Stimulated activated CD4-positive, alpha-beta T cell treated with anti-CD3 and anti-CD28 coated beads, Interleukin-4, amount 100 ng/mL, for 4 hours (primary cell): ENCODE measurements at places on chromosomes 2 and 18.
A peak's percentile ranks its signal among the peaks of the same experiment; 100 is the strongest.

- DNase-seq = no peak
These were observed 29.4 kb downstream of the TMEM18 start for GRCh38 chr2:647691-648231.

- no peak for DNase-seq
These were observed 39.4 kb upstream of the LANCL1 start for GRCh38 chr2:210515911-210516310.

DNA sequence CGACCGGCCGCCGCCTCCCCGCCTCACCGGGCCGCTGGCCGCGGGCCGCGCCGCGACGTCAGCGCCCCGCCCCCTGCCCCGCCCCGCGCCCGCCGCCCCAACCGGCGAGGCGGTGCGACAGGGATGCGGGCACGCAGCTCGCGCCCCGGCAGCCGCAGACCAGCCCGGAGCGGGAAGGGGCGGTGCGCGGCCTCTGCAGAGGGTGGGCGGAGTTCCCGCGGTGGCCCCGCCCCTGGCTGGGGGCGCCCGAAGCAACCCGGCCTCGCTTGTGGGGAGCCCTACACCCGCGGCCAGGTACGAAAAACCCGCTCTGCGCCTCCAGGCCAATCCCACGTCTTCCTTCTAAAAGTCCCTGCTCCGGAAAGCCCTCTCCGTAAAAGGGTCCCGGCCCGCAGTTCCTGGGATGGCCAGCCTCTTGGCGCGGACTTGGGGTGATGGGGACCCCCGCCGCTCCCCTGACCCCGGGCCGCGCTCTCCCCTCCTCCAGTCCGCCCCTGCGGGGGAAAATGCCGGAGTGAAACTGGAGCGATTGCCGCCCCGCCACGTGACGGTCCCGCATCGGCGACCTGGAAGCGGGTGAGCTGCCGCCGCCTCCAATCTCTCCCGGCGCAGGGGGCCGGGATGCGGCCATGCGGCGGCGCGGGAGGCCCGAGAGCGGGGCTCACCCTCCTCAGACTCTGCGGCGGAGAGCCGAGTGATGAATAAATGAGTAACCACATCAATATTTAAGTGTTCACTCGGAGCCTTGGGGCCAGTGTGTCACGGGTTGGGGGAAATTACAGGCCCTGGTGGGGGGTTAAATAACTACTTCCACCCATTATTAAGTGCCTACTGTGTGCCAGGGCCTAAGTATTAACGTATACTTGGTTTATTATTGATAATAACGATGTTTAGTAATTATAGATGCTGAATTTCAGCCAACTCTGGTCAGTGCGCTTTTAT, at the start of gene RAB11FIP5:
TSS of gene RAB11FIP5 (minus strand) at position 36 of the 942 bp plus-strand sequence. CDS start 171 bp downstream, outside the sequence.
- peak; percentile 77 for DNase-seq

DNA sequence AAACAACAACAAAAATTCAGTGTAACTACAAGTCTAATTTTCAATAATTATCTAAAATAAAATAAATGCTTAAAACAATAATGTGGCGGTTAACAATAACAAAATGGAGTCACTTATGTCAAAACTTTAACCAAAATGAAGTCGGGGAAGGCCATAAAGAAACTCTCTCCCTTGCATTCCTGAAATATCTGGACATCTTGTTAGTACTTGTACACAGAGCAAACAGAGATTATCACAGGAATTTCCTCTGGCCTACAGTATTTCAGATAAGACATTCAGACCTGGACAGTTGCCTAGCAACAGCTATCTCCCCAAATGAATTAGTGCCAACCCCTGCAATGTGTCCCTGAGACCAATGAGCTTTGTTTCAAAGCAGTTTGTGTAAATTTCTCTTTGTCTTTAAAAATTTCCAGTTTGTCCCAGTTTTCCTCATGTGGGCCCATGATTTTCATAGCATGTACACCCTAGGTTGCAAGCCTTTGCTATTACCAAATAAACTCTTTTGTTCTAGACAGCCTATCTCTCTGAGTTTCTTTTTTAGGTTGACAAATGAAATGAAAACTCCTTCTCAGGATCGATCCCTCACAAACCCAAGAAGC, 68.6 kb downstream of the EXOC6B start:
- DNase-seq = no peak

- no peak for DNase-seq
These were observed 164.6 kb upstream of the DCC start for GRCh38 chr18:52175406-52175805.

DNA sequence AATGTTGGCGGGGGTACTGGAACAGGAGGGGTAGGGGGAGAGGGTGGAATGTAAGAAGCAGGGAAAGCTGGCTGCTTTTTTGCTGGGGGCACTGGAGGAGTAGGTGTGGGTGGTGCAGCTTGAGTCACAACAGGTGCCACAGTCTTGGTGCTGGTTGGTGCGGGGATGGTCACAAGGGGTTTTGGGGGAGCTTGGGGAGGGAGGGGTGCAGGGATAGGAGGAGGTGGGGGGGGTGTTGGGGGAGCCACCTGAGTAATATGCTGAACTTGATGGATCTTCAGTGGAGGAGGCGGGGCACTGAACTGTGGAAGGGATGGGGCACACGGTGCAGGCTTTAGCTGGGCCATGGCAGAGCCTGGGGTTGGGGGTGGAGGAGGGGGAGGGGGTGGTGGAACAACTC, 94.4 kb downstream of the RAPH1 start:
- DNase-seq = no peak

DNA sequence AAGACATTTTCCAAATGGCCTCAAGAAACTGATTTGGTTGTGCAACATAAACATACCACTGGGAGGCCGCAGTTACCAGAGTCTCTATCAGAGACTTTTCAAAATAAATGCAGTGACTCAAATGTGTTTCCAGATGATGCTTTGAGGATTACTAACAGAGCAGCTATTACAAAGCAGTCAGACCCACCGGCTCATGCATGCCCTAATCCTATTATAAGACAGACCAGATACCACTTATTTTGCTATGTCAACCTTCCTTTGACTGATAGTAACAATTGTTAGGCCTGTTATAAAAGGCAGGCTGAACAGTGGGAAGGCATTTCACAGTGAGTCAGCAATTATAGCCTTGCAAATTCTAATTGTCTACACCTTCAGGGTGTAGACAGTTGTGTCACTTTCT, 217.7 kb downstream of the LRRTM1 start:
- no peak for DNase-seq

DNA sequence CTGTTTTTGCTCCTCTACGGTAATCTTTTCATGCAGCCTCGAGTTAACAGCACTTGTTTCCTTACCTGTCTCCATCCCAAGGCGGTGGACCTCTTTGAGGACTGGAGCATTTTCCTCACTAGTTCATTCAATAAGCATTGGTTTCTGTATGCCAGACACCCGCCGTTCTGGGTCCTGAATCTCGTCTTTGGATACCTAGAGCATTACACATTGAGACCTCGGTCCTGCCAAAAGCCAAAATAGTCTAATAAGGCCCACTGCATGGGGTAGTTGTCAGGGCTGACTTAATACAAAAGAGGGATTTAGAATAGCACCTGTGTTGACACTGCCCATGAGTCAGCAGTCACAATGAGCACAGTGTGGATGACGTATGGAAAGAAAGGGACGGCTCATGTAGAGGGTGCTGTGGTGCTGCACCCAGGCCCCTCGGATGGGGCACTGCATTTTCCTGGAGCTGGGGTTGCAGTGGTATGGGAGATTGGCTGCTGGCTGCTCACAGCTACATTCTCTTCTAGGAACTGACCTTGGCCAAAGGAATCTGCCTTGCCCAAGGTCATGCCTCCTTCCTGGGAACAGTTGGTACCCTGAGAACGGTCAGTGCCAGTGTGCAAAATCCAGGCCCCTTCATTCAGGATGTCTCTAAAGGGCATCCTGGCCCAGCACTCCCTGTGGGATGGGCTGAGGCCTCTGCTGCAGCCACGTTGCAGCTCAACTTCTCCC, 126.9 kb upstream of the NCK2 start:
- no peak for DNase-seq

DNA sequence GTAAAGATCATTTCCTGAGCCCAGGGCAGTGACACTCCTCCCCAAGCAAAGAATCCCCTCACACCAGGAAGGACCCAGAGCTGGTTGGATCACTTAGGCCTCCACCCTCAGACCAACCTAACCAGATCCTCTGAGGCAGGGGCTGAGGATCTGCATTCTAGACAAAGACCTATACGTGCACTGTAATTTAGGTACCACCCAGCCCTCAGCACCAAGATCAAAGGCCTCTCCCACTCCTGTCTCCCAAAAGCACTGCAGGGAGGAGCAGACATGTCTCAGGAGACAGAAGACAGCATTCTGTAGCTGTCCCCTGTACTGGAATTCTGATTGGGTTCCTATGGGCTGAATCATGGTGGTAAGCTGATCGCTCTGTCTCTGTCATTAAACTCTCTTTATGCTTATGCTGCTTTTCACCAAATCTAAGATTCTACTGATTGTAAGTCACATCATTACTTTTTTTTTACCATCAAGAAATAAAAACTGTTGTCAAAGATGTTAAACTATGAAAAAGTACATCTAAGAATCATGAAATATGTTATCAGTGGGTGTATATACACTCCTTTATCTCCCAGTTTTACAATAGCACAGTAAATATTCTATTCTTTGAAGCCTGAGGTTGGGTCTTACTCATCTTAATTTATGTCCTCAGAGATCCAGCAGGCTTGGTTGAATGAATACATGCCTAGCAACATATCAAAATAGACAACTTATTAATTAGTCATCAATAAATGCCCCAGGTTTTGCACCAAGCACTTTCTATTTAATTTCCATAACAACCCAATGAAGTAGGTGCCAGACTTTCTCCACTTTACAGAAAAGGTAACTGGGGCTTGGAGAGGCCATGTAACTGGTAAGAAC, 28.3 kb downstream of the MCFD2 start:
- DNase-seq = no peak

DNA sequence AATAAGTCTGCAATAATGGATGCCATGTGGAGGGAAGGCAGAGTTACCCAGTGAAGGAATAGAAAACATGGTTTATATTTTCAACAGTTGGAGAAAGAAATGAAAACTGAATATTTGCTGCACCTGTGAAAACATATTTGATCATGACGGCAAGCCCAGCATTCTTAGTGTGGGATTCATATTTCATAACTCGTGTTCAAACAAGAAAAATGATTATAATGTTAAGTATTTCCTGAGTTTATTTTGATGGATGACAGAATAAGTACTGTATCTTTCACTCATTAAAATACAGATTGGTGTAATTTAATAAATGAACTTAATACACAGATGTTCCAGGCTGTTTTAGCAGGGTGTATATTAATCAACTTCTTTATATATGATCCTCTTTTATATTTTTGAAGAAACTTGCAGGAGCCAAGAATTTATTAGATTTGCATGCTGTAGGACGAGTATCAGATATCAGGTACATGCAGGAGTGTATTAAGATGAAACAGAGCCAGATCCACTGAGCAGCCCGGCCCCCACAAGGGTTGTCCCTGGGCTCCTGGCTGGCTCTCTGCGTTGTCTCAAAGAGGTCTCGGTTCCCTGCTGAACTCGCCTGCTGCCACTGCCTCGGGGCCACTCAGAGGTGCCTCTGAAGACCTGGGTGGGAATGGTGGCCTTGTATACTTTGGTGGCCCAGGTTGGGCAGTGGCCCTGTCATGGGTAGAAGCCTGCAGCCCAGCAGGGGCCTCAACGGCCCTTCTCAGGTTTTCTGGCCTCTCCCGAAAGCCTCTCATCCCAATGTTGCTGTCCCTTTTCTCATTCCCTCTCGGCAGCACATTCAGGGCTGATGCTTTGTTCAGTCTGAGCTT, 95.0 kb upstream of the LDAH start:
- no peak for DNase-seq

DNA sequence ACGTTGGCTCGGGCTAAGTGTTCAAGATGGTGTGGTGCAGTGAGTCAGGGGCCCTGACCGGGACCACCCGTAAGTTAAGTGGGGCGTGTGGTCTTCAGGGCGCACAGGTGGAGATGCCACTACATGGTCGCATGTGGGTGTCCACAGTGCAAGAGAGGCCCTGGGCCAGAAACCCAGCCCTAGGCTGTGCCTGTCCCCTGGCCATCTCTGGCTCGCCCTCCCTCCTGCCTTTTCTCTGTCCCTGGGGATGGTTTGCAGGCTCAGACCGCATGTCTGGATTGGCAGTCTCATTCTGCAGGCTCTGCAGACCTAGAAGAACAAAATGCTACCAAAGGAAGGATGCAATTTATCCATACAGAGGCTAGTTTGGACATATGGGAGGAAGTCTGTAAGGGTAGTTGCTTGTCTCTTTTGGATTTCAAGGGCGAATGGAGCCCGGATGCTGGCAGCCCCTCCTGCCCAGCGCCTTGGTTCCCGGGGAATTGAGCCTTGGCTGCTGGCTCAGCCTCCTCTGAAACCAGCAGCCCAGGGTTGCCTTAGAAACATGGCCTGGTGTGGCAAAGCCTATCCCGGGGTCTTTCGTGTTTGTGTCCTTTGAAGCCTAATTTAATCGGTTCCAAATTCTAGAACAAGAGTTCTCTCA, 417.5 kb upstream of the HS6ST1 start:
- no peak for DNase-seq
